ENCODE measurements at places on chromosomes 13 and 19.

GRCh38 chr19:4807188-4807587 lies 15.7 kb downstream of the FEM1A start:
- DNase-seq, result no peak

DNA sequence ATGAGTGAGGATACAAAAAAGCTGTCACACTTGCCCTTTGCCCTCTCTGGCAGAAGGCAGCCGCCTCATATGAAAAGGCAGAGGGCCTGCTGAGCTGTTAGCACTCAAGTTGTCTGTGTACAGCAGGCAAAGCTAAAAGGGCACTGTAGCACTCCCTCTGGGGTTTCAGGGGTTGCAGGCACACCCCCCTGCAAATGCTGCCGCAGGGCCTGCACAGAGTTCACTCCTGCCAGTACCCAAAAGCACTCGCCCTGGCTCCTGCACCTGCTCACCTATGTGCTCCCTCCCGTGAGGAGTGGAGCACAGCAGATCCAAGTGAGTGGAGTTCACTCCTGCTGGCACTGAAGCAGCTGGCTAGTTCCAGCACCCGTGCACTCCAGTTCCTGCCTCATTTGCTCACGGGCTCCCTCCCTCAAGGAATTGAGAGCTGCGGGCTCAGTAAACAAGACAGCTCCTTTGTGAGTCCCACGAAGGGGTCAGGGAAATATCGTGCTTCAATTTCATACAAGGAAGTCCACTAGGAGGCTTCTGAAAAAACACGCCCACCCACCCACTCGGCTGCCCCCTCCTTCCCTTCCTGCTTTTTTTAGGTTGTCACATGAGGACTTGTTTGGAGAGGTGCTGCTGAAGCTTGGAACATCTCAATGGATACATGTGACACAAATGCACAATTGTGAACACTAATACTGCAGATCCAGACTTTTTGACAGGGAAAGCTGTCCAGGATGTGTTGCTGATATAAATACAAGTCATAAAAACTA lies 9.9 kb upstream of the RCBTB2 start:
- peak; percentile 22 for DNase-seq

- DNase-seq, result no peak
Observed at GRCh38 chr13:111517641-111518010, 197.2 kb downstream of the TEX29 start.

DNA sequence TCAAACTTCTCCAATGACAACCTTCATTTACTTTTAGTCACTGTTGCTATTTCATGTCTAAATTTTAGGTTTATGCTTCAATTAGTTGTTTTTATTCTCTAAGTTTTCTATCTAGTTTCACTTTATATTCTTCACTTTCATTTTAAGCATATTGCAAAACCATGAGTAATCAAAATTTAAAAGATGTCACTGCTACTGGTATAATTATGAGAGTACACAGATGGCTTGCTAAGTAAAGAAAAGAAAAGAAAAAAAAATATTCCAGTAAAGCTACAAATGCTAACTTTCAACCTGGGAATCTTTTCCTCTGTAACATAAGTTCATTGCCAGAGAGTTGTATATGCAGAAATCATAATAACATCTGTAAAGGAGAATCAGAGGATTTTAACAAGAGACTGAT lies 1624.7 kb downstream of the PCDH9 start:
- no peak for DNase-seq

GRCh38 chr19:3167533-3168272 lies 10.9 kb upstream of the S1PR4 start:
- DNase-seq, result no peak

DNA sequence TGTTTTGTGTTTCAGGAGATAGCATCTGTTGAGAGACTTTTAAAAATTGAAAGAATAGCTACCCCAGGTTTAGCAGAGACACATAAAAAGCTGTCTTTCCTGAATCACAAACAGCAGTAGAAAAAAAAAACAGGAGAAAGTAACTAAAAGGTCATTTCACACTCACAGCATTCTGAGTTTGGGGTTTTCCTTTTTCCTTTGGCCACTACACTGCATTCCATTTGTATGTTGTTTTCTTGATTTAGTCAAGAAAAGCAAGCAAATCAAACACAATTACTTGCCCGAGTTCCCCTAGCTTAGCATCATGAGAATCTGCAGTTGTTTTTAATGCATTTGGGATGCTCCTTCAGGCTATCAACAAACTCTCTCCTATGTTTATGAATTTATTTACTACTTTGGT lies 161.0 kb downstream of the KCTD12 start:
- DNase-seq, result no peak

Measured in BE2C (cell line).